ENCODE measurements at places on chromosomes 12 and 14.
A peak's percentile ranks its signal among the peaks of the same experiment; 100 is the strongest.

GRCh38 chr12:122868471-122869177, 27.3 kb downstream of the VPS37B start:
- no peak for DNase-seq

DNA sequence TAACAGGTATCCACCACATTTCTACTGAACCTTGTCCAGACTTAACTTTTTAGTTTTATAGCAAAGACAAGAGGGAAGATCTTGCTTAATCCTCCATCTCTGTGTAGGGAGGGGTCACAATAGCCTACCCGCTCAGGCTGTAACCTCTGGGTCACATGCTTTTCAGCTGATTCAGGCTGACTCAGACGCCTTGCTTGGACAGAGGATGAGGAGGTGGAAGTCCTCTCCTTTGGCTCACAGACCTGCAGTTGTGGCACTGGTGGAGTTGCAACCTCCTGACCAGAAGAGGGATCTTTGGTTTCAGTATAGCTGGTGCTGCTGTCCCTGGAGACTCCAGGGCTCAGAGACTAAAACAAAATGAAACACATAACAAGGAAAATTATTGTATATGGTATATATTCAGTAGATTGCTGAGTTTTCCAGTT, 16.2 kb downstream of the ACIN1 start:
- no peak for DNase-seq

- no peak for DNase-seq
Observed at GRCh38 chr14:101037021-101037817, 133.7 kb upstream of the RTL1 start.

DNA sequence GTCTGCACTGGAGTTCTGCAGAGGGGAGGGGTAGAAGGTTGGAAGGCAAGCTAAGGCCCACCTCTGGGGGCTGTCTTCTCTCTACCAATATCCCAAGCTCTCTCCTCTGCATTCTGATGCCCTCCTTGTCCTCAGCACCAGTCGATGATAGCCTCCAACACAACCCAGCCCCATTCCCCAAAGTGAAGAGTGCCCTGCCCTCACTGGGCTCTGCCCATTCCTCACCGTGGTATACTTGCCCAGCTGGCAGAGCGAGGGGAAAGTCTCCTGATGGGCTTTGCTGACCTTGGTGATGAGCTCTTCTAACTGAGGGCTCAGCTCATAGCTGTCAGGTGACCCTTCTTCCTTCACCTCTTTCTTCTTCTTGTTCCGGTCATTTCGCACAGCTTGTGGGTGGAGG, 7.2 kb upstream of the ITGB7 start:
- no peak for DNase-seq

DNA sequence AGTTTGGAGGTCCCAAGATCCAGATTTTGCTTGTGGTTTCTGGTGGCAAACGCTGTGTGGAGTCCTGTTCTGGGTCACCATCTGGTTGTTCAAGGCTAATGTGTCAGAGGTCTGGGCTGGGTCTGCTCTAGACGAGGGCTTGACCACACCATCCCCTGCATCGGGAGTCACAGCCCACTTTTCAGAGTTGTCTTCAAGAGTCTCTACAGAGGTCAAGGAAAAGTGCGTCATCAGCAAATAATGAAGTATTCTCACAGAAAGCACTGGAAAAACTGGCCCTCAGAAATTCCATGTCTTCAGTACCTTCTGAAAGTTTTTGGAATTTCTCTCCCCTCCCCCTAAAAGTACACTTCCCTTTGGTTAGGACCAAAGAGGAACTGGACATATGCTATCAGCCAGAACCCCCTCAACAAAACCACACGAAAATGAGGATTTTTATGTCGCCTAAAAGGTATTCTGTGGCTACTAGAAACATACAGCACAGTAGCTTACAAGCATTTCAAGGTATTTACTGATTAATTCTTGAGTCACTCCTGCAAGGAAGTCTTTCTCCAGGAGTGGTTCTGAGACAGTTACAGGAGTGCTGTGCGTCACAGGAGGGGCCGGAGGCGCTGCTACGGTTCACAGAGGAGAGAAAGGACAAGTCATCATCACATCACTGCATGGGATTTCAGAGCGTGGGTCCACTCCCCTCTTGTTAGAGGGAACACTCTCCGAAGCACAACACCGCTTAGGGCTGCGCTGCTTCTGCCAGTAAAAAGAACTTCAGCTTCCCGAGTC, 35.4 kb downstream of the RAD52 start:
- DNase-seq: no peak

- no peak for DNase-seq
Observed at GRCh38 chr12:4526923-4527546, 11.7 kb upstream of the RAD51AP1 start.

- DNase-seq: no peak
Observed at GRCh38 chr12:56336361-56337167, 2.1 kb upstream of the IL23A start.

GRCh38 chr14:95521001-95521400, 4.6 kb upstream of the SYNE3 start:
- DNase-seq: no peak

DNA sequence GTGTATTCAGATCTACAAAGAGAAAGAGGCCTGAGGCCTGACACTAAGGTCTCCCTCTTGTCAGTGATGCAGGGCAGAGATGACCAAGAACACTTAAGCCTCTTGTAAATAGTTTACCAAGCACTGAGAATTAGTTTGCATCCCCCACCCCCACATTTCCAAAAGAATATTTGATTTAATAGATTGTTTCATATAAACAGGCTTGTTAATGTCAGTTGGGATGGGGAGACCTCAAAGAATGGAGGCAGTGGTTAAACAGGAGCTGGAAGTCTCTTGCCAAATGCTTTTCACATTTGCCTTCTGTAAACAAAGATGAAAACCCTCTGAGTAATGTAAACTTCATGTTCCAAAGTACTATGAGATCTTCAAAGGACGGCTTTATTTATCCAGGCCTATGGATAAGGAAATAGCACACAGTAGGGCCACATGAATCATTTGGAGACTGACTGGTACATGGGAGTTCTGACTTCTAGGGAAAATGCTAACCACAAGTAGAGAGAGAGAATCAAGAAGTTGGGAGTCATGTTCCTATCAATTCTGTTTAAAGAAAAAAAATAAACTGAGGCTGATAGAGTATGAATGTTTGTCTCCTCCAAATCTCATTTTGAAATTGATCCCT, 234.7 kb downstream of the ANO2 start:
- no peak for DNase-seq

- DNase-seq: no peak
Observed at GRCh38 chr12:22238211-22238610, 96.3 kb downstream of the ST8SIA1 start.

GRCh38 chr14:99242816-99243721, 28.9 kb downstream of the BCL11B start:
- no peak for DNase-seq

- DNase-seq: no peak
Observed at GRCh38 chr12:128991716-128992115, 138.4 kb downstream of the GLT1D1 start.

DNA sequence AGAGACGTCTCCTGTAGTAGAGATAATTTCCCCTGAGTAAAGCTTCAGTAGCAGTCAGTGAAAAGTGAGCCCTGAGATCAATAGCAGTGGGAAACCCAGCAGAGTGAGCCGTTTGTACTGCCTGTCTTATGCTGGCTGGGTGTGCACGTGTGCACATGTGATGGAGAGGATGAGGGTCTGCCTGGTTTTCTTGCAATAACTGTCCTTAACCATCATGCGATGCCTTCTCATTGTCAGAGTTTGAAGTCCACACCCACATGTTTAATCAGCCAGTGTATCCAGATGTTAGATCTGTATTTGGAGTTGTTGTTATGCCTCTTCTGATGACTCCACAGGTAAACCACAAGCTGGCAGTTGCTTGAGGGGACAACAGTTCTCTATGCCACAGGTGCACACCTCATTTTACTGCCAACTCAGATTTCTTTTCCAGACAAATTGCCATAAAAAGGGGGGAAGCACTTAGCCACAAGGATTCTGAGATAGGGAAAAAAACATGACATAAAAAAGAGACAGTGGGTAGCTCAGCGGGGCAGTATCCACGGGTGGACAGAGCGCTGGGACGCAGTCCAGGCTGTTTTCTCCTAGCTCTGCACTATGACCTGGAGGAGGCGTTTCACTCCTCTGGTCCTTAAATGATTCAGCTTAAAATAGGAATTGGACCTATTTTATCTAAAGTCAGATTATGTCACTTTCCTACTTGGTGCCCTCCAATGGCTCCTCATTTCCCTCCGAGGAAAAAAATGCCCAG, 192.3 kb downstream of the ANO6 start:
- DNase-seq: peak; percentile 30

GRCh38 chr12:124413401-124413800, 118.5 kb downstream of the RFLNA start:
- no peak for DNase-seq

DNA sequence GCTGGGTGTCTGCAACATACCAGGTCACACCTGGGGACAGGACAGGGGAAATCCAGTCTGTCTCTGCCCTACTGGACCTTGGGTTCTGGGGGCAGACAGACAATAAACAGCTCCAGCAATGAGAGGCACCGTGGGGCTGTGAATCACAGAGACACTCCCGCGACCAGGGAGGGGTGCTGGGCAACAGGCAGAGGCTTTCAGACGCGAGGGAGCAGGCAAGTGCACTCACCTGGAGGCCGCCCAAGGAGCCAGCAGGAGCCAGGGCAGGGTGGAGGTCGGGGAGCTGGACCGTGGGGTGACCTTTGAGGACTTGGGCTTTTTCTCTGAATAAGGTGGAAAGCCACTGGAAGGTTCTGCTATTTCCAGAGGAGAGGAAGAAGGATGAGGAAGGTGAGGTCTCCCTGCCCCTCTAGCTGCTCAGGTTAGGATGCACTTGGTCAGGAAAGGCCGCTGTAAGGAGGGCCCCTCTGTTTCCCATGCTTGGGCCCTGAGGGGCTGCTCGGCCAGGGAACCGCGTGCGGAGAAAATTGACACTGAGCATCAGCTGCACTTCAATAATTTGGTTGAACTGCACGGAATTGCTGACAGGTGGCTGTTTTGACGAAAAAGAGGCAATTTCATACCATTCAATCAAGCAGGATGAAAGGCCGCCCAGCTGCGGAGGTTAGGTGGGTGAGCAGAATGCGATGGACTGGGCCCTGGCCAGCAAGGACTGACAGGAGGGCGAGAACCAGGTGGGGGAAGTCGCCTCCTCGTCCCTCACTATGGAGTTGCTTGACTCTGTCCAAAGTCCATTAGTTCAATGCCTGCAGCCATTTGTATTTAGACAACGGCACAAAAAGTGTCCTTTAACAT, 42.2 kb downstream of the JAG2 start:
- no peak for DNase-seq

DNA sequence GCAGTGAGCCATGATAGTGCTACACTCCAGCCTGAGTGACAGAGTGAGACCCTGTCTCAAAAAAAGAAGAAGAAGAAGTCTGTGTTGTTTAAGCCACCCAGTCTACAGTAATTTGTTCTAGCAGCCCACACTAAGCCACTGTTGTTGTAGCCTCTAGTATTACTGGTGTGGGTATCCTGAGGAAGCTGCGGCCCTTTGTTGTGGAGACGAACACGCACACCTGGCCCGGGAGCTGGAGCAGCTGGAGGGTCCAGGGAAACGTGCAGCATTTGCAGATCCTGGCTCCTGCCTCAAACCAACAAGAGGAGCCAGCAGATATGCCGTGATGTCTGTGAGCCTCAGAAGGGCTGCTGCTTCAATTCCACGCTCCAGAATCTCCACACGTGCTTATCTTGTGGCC, 65.3 kb downstream of the MAP1LC3B2 start:
- no peak for DNase-seq

- no peak for DNase-seq
Observed at GRCh38 chr12:7444076-7444475, at the start of gene CD163L1. Gene CD163L1, minus strand, starts transcription at chr12:7444153. Its CDS starts 26 bp downstream, at chr12:7444127.

GRCh38 chr12:101356794-101357193, 50.8 kb downstream of the ARL1 start:
- DNase-seq: no peak

DNA sequence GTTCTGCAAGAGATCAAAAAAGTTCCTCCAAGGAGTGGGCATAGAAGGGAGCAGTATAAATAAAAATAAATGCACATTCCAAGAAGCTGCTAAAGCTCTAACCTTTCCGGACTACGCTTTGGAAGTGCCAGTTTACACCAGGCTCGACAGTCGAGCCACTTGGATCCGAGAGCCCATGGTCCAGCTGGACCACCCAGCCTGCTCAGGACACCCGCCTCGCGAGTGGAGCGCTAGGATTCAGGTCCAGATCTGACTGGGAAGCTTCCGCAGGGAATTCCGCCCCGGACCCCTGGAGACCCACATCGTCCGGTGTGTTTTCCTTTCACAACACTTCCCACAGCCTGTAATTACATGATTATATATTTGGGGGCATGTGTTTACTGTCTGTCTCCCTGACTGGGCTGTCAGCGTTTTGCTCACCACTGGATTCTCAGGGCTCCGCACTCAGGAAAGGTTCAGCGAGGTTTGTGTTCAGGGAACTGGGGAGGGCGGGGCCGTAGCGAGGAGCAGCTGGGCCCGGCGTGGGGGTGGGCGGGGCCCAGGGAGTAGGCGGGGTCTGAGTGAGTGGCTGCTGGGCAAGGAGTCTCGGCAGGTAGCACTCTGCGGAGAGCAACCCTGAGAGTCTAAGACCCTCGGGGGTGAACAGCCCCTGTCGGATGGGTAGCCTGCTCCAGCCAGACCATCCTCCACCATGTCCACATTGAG, 52.3 kb upstream of the TMEM263 start:
- peak; percentile 86 for DNase-seq

GRCh38 chr14:74904635-74905503, 18.2 kb downstream of the RPS6KL1 start:
- no peak for DNase-seq

- no peak for DNase-seq
Observed at GRCh38 chr12:107661830-107662229, 23.8 kb upstream of the PWP1 start.

- no peak for DNase-seq
Observed at GRCh38 chr14:84584511-84584910, 945.4 kb upstream of the FLRT2 start.

DNA sequence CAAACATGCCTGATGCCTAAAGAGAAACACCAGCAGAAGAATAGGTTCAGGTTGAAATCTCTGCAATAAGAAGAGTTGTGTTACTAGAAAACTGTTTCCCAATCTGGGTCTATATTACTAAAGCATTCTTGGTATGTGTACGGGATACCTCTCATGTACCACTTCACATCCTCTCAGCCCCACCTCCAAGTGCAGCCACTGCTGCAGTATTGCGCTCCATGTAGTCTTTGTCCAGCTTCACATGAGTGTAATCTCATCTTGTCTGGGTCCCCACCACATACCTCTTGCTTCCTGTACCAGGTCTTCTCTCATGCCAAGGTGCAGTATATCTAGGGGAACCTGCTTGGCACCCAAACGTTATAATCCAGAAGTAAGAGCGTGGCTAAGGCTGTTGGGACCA, 187.5 kb upstream of the EEA1 start:
- DNase-seq: no peak

DNA sequence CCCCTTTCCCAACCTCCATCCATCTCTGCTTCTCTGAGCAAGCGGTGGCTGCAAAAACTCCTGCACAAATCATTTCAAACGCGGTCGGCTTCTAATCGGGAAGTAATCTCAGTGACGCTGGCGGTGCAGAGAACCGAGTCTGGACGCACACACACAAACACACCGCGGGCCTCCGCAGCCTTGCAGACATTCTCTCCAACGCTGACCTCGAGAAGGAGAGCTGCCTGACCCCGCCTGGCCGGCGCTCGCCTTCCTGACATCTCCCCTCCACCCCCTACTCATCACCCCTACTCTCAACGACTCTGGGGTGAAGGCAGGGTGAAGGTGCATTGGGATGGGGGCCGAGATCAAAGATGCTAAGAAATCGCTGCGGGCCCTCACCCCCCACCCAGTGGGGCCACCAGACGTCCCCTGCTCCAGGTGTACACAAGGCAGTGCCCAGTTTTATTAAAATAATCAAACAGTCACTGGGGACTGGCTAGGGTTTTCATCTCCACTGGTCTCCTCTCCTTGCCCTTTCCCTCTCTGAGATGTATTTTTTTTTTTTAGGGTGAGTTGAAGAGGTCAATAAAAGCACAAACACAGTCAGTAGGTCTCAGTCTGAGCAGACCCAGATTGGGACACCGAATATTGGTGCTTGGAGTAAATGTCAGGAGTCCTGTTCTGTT, 506 bp upstream of the TBX5 start:
- DNase-seq: no peak
